ENCODE measurements at places on chromosomes 7 and 10.

- DNase-seq = no peak
Observed at GRCh38 chr10:4240608-4241197, 455.7 kb upstream of the KLF6 start.

GRCh38 chr10:123294109-123294508, 139.9 kb downstream of the BUB3 start:
- DNase-seq = no peak

- DNase-seq = no peak
Observed at GRCh38 chr7:45456747-45457524, 117.2 kb upstream of the ADCY1 start.

DNA sequence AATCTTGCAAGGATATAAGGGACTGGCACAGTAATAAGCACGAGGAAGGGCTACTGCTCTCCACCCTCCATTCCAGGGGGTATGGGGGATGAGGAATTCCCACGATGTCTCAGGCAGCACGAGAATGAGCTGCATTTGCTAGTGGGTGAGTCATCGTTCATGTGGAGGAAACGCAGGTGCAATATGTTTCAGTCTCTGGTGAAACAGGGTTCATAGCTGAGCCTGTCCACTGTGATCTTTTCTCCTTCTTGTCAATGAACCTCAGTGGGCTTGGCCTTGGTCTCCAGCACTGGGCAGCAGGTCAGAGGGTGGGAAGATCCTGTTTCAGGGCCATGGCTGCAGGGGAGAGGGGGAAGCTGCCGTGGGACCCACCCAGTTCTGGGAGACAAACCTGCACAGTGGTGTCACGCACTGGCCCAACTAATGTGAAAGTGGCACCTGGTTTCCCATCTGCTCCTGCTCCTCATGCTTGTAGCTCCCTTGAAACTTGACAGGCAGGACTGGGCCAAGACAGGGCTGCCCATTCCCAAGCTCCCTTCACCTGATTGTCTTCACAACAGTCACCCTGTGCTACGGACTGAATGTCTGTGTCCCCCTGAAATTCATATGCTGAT, 181.9 kb downstream of the USP6NL start:
- DNase-seq = no peak

DNA sequence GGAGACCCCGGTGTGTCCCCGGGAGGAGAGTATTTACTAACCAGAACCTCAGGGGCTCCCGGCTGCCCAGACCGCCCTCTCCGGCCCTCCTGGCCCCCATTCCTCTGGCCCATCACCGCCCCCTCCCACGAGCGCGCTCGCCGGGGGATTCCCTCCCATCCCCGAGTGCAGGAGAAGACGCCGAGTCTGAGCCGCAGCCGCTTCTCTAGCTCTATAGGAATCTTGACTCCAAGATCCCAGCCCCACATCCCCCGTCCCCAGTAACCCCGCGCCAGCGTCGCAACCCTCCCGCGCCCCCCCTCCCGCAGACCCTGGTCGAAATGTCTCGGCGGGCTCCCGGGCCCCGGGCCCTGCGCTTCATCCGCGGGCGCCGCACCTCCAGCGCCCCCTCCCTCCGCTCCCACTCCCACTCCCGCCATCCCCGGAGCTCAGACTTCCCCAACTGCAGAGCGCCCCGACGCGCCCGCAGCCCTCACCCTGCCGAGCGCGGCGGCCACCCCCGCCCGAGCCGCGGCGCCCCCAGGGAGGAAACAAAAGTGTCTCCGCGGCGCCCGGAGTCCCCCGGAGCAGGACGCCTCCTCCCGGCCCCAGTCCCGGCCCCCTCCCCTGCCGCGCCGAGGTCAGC, 541 bp downstream of the ELMO1 start:
- peak; percentile 18 for DNase-seq

DNA sequence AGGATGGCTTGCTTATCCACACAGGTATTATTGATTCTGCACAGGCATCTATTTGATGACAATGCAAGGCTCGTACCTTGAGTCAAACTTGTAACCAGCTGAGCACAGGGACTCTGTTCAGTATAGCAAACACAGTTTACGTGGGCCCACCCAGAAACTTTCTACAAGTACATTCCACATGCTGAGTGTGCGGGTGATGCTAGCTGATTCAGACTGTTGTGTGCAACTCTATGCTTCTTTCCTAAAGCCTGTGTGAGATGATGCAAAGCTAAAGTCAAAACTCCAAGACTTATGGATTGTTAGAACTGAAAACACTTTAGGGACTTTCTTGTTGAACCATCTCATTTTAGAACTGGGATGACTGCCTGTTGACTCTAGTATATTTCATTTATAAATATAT, 21.5 kb upstream of the CALD1 start:
- DNase-seq = no peak

DNA sequence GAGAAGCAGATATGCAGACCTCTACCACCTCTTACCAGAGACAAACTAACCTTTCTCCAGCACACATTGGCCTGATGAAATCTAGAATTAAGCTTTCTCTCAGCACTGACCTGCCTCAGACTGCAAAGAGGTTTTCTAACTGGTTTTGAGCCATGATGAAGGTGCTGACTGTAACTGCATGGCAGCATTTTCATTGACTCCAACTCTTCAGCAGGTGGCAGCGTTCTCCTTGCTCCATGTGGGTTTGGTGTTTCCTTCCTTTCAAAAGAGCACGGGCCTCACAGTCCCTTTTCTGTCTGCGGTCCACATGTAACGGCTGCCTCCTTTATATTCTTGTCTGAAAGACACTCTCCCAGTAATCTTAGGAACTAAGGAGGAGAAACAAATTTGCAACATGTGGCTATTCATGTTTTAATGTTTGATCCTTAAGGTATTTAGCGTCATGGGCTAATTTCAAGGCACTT, 12.6 kb downstream of the KLLN start:
- peak; percentile 8 for DNase-seq

Data from activated CD4-positive, CD25-positive, alpha-beta regulatory T cell (primary cell).